Kidney tubule cell (primary cell): ENCODE measurements at places on chromosomes 5 and 9.

- DNase-seq: no peak
Measured at GRCh38 chr9:27866741-27867140, 293.5 kb upstream of the C9orf72 start.

- no peak for DNase-seq
Measured at GRCh38 chr9:114827641-114828302, 21.9 kb upstream of the TNFSF15 start.

GRCh38 chr5:65055938-65056337, 287.2 kb downstream of the CWC27 start:
- DNase-seq: no peak

DNA sequence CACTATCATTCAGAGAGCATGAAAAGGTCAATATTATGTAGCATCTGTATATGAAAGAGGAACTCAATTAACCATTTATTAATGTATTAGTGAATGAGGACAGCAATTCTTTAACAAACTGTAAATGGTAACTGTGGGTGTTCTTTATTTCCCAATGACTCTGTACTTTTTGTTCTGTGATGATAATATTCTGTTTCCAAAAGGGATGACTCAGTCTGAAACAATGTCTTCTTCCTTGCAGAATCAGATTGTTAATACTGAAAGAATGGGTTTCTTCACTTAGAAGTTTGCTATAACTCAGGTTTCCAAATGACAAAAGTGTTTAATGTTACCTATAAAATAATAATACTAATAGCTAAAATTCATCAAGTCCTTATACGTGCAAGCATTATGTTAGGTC, 1518.7 kb upstream of the WWC1 start:
- peak; percentile 32 for DNase-seq

GRCh38 chr5:143968071-143968878, 156.3 kb downstream of the HMHB1 start:
- peak; percentile 73 for DNase-seq
